ENCODE measurements at places on chromosomes 7 and 10. TPM values are rescaled to one million over a fixed set of nuclear protein-coding genes. Genes with fewer than 3 reads are reported as not detected.
A peak's percentile ranks its signal among the peaks of the same experiment; 100 is the strongest.

Gene MEST
- total RNA-seq, result 0.76 TPM

Gene CALCR
- total RNA-seq, result not detected

DNA sequence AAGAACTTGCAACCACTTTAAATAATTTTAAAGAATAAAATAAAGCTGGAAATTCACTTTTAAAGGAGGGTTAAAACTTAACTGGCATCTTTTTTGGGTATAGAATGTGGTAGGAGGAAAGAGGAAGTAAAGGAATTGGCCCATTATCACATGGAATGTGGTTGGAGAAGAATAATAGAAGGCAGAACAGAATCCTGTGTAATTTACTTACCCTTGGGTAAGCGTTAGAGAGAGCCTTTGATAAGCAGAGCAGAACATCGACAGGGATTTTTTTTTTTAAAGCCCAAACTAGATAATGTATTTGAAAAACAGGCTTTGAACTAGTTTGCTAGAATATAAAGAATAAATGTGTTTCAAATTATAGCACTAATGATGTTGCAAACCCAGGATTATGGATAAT, 199.8 kb upstream of the KIAA1217 start:
- no peaks in the 10 kb centered on the region for H3K4me1 ChIP-seq
- H3K4me3 ChIP-seq, result no peak overlapping the region
- no peaks in the 10 kb centered on the region for H3K27me3 ChIP-seq
- DNase-seq, result no peak
- H3K27ac ChIP-seq, result no peak overlapping the region

- peak overlapping the region; percentile 15 for H3K4me3 ChIP-seq
- no peaks in the 10 kb centered on the region for H3K27me3 ChIP-seq
These were observed 219.2 kb upstream of the KLF14 start for GRCh38 chr7:130953196-130953595.

GRCh38 chr10:123891144-123892071, at the start of gene CPXM2:
CPXM2 (minus strand) TSS chr10:123891807; CDS start chr10:123891659, 148 bp downstream.
- no peak for DNase-seq
- no peaks in the 10 kb centered on the region for H3K4me1 ChIP-seq
- no peak within 1 kb of the TSS for H3K4me3 ChIP-seq
- no peaks in the 10 kb centered on the region for H3K27me3 ChIP-seq
- no peak within 1 kb of the TSS for H3K27ac ChIP-seq
